ENCODE measurements at places on chromosomes 4 and X.
A peak's percentile ranks its signal among the peaks of the same experiment; 100 is the strongest.

- DNase-seq: no peak
- H3K36me3 ChIP-seq: no peaks in the 10 kb centered on the region
- no peaks in the 10 kb centered on the region for H3K4me1 ChIP-seq
- no peak overlapping the region for H3K4me3 ChIP-seq
These were observed 20.4 kb downstream of the ADGRL3 start for GRCh38 chr4:61220556-61220955.

DNA sequence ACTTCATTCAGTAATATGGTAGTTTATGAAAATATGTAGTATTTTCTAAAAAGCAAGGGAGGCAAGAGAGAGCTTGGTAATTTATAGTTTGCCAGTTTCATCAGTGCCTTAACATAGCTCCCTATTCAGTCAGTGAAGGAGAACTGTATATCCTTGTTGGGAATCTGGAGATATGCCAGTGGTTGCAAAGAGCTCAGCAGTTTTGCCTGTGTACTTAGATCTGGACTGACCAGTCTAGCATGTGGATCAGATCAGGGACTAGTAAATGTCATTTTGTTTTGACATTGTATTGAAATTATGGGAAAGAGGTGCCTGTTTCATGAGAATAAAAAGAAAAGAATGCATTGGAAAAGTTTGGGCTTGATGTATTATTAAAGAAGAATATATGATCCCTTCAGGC, 88.6 kb downstream of the ZIC3 start:
- DNase-seq: no peak
- peaks cover 7% of the 10 kb centered on the region for H3K27me3 ChIP-seq
- H3K27ac ChIP-seq: no peak overlapping the region
- H3K36me3 ChIP-seq: no peaks in the 10 kb centered on the region
- H3K4me1 ChIP-seq: no peaks in the 10 kb centered on the region
- no peak overlapping the region for H3K4me3 ChIP-seq

- peaks cover 75% of the 10 kb centered on the region for H3K4me1 ChIP-seq
- DNase-seq: peak; percentile 75
- H3K27ac ChIP-seq: peak overlapping the region; percentile 90
- H3K27me3 ChIP-seq: no peaks in the 10 kb centered on the region
- H3K36me3 ChIP-seq: peaks cover 2% of the 10 kb centered on the region
- H3K4me3 ChIP-seq: peak overlapping the region; percentile 64
These were observed 7.2 kb downstream of the TBC1D14 start for GRCh38 chr4:6916587-6917460.

DNA sequence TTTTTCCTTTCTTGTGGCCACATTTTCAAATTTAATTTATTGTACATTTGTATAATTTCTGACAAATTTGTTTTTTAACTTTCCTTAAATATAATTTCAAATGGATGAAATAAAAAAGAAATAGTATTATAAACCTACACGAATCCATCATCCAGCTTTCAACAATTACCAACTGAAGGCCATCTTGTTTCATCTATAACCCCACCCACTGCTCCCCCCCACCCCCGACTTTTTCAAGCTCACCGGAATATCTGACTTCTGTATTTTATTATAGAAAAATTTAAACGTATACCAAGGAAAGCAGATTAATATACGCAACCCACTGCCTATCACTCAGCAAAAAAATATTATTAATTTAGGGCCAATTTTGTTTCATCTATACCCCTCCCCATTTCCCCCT, 1.1 kb downstream of the MORF4L2 start:
- peaks cover 4% of the 10 kb centered on the region for H3K36me3 ChIP-seq
- no peak for DNase-seq
- no peak overlapping the region for H3K4me3 ChIP-seq
- peaks cover 6% of the 10 kb centered on the region for H3K4me1 ChIP-seq
- peaks cover 6% of the 10 kb centered on the region for H3K27me3 ChIP-seq

DNA sequence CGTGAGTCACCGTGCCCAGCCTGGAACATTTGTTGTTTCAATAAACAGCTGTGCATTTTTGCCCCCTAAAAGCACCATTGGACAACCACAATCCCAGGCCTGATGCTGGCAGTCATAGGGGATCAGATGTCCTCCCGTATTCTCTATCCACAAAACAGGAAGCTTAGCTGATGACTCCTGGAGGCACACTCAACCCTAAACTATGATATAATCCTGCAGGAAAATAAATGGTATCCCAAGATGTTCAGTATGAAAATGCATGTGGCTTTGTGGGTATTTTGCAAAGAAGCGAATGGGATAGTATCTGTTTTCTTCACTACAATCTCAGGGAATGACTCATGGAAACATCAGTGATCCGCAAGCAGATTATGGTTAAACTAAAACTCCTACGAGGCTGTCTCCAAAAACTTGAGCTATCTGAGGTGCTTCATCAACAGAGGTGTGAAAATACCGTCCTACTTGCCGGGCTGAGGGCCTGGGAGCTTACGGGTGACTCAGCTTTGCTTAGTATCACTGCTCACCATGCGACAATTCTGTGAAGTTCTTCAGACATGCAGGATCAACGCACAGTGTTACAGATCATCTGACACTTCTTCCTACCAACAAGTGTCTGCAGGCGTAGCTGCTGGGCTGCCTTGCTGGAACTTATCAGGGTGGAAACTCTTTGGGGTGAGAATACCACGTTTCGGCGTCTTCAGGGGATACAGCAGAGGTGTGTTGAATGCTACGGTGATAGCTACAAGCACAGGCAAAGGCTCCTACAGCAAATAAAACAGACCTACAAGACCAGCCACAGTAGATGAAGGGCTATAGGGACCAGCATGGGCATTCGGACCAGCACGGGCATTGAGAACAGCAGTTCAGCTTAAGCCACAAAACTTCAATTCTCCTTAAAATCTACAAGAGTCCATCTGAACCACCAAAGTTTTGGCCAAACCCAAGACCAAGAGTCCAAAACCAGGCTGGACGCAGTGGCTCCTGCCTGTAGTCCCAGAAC, 148.5 kb downstream of the DHRSX start:
- H3K36me3 ChIP-seq: peaks cover 4% of the 10 kb centered on the region
- H3K4me3 ChIP-seq: no peak overlapping the region
- no peak overlapping the region for H3K27ac ChIP-seq
- peak; percentile 2 for DNase-seq
- peaks cover 9% of the 10 kb centered on the region for H3K4me1 ChIP-seq

DNA sequence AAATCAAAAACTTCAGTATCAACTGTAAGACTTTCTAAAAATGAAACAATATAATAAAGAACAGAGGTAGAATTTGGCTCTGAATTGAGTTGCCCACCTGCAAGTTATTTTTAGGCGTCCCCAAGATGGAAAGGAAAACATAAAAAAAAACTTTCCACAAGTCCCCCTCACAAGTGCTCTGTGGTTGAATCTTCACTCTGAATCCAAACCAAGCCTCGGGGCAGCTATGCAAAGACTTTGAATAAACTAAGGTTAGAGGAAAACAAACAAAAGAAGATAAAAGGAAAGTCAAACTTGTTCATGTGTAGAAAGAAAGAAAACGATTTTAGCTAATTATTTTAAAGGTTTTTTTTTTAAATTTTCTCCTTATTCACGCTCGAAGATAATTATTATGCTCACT, 372.4 kb upstream of the SLIT2 start:
- no peaks in the 10 kb centered on the region for H3K27me3 ChIP-seq
- DNase-seq: no peak
- no peak overlapping the region for H3K27ac ChIP-seq
- H3K4me3 ChIP-seq: no peak overlapping the region
- no peaks in the 10 kb centered on the region for H3K4me1 ChIP-seq
- no peaks in the 10 kb centered on the region for H3K36me3 ChIP-seq
